NCI-H187 treated with DMSO at 0.1 percent for 48 hours (cell line): ENCODE measurements at places on chromosomes 11 and 22.

GRCh38 chr11:75272821-75273301 is 32.3 kb downstream of the TPBGL start:
- no peak for DNase-seq

DNA sequence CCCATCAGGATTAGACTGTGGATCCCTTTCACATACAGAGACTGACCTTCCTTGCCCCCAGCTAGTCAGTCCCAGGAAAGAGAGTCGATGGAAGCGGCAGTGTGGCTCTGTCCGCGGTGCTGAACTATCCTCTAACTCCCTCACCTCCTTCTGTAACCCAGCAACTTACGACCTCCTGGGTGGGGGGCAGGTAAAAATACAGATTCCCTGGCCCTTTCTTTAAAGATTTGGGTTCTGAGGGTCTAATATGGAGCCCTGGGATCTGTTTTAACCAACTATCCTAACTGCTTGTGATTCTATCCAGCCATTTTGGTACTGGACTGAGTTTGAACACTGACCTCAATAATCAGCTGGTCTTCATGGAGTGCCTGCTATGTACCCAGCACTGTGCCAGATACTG is 23.2 kb downstream of the MFNG start:
- DNase-seq = no peak

DNA sequence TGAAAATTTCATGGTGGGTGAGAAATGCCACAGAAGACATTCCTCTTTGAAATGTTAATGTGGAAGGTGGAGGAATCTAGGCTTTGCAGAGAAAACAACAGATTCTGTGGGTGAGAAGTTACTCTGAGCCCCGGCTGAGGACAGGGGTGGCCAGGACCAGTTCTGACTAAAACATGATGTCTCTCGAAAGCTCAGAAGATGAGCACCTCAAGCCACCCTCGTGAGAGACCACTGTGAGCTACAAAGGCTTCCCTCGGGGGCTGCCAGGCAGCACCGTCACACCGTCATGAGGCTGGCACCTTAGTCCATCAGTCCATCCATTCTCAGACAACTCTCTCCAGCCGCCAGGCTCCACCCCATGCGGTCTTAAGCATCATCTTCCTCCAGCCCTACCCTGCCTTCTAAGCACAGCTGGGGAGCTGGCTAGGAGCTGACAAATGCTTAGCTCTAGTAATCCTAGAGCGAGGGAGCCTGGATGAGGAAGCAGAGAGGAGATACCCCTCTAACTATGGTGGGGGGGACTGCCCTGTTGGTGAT is 360.5 kb downstream of the SHANK2 start:
- DNase-seq = no peak

DNA sequence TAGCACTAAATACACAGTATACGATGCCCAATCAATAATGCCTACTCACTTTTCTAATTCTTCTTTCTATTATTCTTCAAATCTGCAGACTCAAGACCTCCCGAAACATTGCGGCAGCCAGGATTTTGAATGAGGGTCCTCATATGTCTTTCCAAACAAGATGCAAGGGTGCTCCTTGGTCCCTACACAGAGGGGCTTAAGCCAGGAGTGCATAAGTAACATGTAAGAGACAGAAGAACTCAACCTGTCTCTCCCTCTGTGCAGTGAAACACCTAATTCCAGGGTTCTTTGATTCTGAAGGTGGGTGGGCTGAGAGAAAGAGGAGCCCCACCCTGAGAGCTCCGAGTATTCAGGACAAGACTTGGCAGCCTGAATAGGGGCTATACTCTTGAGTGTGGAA is 117.6 kb downstream of the ZNF280B start:
- no peak for DNase-seq

DNA sequence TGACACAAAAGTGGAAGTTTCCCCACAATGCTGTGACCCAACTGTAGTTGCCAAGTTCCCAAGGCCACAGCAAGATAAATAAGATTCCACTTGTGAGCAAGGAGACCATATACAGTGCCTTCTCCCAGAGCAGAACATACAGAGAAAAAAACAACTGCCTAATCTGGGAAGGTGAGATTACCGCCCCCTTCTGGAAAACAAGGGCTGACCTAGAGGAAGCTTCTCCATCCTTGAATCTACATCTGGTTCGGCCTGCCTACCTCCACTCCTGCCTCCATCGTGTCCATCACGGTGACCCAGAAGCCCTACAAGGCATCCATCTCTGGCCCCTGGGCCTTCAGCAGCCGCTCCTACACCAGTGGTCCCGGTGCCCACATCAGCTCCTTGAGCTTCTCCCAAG is 6.1 kb upstream of the RNASEH2C start:
- no peak for DNase-seq

- no peak for DNase-seq
These were observed 7.4 kb downstream of the OTOG start for GRCh38 chr11:17554487-17554886.

GRCh38 chr11:68321293-68322051 is 9.1 kb downstream of the LRP5 start:
- no peak for DNase-seq

GRCh38 chr11:33651990-33652389 is 48.6 kb downstream of the C11orf91 start:
- DNase-seq = no peak

DNA sequence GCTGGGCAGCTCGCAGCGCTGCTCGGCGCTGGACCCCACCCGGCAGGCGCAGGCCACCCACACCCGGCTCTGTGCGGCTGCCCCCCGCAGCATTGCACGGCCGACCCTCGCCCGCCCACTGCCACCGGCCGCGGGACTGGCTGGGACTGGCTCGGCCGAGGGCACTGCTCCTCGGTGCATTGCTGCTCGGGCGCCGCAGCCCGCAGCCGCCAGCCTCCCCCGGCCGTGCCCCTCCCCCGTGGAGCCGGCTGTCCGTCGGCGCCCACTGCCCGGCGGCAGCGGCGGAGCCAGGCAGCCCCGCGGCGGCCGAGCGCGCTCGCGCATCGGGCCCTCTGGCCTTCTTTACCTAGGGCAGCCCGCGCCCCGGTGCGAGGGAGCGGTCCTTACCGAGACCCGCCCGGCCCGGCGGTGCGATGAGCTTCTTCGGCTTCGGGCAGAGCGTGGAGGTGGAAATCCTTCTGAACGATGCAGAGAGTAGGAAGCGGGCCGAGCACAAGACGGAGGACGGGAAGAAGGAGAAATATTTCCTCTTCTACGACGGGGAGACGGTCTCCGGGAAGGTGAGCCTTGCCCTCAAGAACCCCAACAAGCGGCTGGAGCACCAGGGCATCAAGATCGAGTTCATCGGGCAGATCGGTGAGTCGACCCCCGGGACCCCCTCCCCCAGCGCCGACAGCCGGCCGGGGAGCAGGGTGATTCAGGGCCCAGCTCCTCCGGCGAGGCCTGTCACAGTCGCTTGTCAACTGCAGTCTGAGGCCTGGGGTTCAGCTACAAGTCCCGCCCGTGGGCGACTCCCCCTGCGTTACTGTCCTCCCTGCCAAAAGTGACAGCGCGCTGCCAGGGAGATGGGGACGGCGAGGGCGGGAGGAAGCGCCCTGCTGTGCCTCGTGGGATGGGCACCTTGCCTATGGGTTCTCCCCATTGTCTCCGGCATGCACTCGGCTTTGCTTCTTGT is 516 bp downstream of the VPS26B start:
- no peak for DNase-seq
